ENCODE measurements at places on chromosomes 5 and 9. TPM values are rescaled to one million over a fixed set of nuclear protein-coding genes. Genes with fewer than 3 reads are reported as not detected.

The CCDC192 gene
- total RNA-seq: not detected

The RASGEF1C gene
- total RNA-seq: not detected

The STPG3 gene
- total RNA-seq: 0.32 TPM

The DMRT2 gene
- total RNA-seq: not detected

The SPATA31D4 gene
- not detected for total RNA-seq

The PNPLA7 gene
- total RNA-seq: 8.6 TPM

The ITK gene
- 0.68 TPM for total RNA-seq

The AIF1L gene
- 9.6 TPM for total RNA-seq

The INSL4 gene
- not detected for total RNA-seq

DNA sequence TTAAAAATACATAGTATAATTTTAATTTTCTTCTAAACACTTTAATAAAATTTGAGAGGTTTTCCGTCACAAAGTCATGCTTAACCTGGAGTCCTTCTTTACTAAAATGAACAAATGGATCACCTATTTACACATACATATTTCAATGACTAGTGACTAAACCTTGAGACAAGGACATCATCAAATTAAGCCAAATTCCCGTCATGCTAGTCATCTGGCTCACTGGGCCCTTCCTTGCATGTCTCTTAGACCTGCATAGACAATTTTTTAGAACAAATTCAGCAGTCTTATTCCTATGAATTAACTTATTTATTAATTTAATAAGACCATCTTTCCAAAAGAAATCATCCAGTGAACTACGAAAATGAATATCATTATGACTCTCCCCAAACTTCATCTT is 26.6 kb downstream of the ERAP2 start:
- no peak for DNase-seq

- no peak for DNase-seq
Measured at GRCh38 chr5:178335302-178336030, 102.9 kb upstream of the PHYKPL start.

- no peak for DNase-seq
Measured at GRCh38 chr5:78540335-78541085, 108.1 kb downstream of the LHFPL2 start.

DNA sequence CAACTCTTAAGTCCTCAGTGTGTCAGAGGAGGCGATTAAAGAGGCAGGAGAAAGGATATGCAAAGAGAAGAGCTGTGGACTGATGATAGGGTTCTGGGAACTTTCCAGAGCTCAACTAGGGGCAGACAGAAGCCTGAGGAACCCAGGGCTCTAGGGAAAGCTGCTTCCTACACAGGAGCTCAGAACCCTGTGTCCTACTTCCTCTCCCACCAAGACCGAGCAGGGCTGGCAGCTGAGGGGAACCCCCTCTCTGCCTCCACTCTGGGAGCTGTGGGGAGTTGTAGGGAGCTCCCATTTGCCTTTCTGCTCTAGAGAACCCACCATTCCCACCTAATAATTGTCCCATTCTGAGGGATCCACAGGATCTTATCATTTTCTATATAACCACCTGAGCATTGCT is 674.3 kb downstream of the ACTL7B start:
- no peak for DNase-seq

GRCh38 chr5:81268521-81269196 is 32.7 kb upstream of the ZCCHC9 start:
- no peak for DNase-seq

- no peak for DNase-seq
Measured at GRCh38 chr9:114308361-114308950, 14.4 kb upstream of the ORM1 start.

GRCh38 chr9:92406477-92406876 is 2.1 kb upstream of the OGN start:
- peak; percentile 38 for DNase-seq

DNA sequence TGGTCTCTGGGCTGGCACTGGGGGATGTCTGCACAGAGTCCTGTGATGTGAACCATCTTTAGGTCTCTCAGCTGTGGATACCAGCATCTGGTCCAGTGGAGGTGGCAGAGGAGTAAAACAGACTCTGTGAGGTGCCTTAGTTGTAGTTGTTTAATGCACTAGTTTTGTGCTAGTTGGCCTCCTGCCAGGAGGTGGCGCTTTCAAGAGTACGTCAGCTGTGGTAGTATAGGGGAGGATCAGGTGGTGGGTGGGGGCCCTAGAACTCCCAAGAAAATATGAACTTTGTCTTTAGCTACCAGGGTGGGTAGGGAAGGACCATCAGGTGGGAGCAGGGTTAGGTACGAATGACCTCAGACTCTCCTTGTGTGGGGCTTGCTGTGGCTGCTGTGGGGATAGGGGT is 197.1 kb downstream of the TMC1 start:
- DNase-seq: no peak

GRCh38 chr9:37923118-37923795 is 19.3 kb upstream of the SLC25A51 start:
- no peak for DNase-seq

DNA sequence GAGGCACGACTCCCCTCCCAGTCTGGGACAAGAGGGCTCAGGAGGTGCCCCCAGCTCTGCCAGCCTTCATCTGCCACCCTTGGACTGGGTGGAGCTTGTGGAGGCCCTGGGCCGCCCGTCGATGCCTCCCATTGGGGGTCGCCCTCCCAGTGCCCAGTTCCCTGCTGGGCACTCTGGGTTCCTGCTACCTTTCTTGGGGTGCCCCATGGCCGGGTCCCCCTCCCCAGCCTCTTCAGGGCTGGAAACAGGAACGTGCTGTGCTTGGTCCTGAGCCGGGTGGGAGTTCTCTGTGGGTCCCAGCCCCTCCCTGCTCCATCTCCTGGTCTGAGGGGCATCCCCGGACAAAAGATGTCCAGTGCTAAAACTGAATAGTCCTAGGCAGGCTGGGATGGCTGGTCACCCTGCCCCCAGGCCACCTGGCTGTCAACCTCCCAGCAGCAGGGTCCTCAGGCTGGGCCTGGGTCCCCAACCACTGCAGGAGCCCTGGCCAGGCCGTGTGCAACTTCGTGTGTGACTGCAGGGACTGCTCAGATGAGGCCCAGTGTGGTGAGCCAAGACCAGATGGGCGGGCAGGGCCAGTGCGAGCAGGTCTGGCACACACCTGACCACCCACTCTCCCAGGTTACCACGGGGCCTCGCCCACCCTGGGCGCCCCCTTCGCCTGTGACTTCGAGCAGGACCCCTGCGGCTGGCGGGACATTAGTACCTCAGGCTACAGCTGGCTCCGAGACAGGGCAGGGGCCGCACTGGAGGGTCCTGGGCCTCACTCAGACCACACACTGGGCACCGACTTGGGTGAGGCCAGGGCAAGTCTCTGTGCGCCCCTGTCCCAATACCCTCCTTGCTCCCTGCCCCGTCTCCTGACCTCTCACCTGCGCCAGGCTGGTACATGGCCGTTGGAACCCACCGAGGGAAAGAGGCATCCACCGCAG is 784 bp downstream of the MAMDC4 start:
- DNase-seq: no peak

DNA sequence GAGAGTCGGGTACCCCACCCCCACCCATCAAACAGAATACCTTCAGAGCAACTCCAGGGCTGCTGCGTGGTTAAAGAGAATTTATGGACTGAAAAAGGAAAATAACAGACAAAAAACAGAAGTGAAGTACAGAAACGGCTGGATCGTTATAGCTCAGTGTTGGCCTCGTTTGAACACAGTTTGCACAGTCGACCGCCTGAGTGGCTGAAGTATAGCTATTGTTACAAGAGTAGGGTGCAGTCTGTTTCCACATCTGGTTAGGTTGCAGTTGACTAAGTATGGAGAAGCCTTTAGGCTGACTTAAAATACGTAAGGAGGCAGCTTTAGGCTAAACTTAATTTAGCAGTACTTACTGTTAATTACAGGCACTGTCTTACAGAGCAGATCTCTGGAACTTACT is 121.2 kb downstream of the GCNT1 start:
- no peak for DNase-seq

GRCh38 chr9:98057138-98057799 is 737 bp downstream of the NANS start:
- no peak for DNase-seq

DNA sequence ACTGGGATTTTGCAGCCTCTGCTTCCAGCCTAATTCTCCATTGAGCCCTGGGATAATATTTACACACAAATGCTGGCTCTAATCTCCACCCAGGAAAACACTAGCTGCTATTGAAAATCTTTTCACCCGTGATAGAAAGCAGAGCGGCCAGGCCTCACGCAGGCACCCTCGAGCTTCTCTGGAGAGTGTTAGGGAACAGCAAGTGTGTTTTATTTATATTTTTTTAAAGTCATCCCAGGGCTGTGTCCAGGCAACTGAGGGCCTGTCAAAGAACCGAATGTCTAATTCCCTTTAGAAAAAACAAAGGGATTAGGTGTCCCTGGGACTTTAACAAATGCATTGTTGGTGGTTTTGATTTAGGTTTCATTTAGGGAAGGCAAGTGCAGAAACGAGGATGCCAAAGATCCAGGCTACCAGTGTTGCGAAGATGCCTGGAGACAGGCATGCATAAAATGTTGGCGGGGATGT is 51.2 kb upstream of the SPRY4 start:
- no peak for DNase-seq

DNA sequence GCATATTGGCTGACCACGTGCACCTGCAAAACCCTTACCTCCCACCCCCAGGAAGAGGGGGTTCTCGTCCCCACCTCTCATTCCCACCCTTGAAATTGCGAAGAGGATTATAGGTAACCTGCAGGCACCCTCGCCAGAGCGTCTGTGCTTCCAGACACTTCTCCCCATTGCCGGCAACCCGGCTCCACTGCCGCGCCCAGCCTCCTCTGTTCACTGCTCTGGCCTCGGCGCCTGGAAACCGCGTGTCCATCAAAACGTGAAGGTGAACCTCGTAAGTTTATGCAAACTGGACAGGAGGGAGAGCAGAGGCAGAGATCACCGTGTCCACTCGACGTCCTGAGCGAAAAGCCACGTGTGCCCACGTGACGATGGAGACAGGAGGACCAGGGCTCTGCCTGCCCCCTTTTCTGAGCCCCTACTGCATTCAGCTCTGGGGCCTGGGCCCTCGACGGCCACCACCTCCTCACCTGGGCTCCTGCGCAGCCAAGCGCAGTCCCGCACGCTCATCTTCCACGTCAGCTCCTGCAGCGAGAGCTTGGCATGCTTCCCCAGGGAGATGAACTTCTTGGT is 1.9 kb downstream of the TERT start:
- DNase-seq: no peak

- DNase-seq: no peak
Measured at GRCh38 chr5:144191998-144192397, 21.3 kb downstream of the KCTD16 start.
